ENCODE measurements at places on chromosomes 2 and 18. TPM values are rescaled to one million over a fixed set of nuclear protein-coding genes. Genes with fewer than 3 reads are reported as not detected.

GRCh38 chr2:7694076-7694985, 777.1 kb downstream of the RNF144A start:
- H3K4me1 ChIP-seq = no peaks in the 10 kb centered on the region
- no peak overlapping the region for H3K27ac ChIP-seq
- no peaks in the 10 kb centered on the region for H3K36me3 ChIP-seq
- no peak for DNase-seq
- no peak overlapping the region for H3K4me3 ChIP-seq

DNA sequence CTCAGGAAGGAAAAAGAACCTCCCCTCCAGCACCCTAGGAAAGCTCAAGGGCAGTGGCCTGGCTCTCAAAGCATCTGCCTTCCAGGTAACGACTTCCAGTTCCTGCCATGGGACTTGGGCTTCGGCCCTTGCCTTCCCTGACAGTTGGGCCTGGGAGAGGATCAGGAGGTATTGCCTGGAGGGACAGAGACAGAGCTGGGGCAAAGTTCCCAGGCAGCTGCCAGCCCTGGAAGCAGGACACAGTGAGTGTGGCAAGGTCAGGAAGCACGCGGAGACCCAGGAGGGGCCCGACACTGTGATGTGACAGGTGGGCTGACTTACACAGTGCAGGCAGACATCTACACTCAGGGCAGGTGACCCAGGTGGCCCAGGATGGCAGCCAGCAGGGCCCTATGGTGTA, 87.5 kb upstream of the BOD1L2 start:
- no peak for DNase-seq
- H3K4me3 ChIP-seq = no peak overlapping the region
- H3K27me3 ChIP-seq = no peaks in the 10 kb centered on the region
- H3K27ac ChIP-seq = no peak overlapping the region
- no peaks in the 10 kb centered on the region for H3K36me3 ChIP-seq

Gene SRD5A2
- not detected for total RNA-seq

GRCh38 chr18:44946529-44947113, 265.9 kb downstream of the SETBP1 start:
- DNase-seq = no peak
- no peaks in the 10 kb centered on the region for H3K27me3 ChIP-seq
- no peaks in the 10 kb centered on the region for H3K36me3 ChIP-seq
- H3K27ac ChIP-seq = no peak overlapping the region
- H3K4me1 ChIP-seq = no peaks in the 10 kb centered on the region

- no peak for DNase-seq
- no peak overlapping the region for H3K4me3 ChIP-seq
- H3K27me3 ChIP-seq = no peaks in the 10 kb centered on the region
- no peak overlapping the region for H3K27ac ChIP-seq
- no peaks in the 10 kb centered on the region for H3K36me3 ChIP-seq
- H3K4me1 ChIP-seq = no peaks in the 10 kb centered on the region
Measured at GRCh38 chr2:88429929-88430328, 22.6 kb downstream of the FOXI3 start.

Gene TSGA10
- total RNA-seq = 12.0 TPM

DNA sequence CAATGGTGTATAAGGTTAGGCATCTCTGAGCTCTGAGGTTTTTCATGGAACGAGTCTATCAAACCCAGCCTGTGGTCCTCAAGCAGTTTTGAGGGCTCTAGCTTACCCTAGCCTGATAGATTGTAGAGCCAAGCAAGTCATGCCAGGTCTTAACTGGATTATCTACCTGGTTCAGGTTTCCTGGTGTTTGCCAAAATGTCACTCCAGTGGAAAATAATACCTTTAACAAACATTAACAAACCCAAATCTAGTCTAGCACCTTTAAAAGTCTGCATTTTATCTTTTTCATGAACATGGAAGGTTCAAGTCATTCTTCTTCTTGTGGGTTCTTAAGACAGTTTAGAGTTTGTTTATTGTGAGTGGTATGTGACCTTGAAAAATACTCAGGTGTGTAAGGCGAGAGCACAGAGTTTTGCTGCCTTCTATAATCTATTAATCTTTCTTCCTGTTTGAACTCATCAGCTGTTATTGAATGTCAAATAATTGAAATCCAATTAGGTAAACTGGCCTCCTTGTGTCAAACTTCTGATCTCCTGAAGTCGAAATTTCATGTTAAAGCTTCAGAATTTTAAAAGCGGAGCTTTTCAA, 13.4 kb upstream of the ADGRF3 start:
- no peak for DNase-seq
- H3K4me1 ChIP-seq = no peaks in the 10 kb centered on the region
- H3K27me3 ChIP-seq = no peaks in the 10 kb centered on the region

Gene STPG4
- total RNA-seq = 1.0 TPM

Gene CELF4
- 1.7 TPM for total RNA-seq

- no peak overlapping the region for H3K4me3 ChIP-seq
- no peak for DNase-seq
- H3K36me3 ChIP-seq = no peaks in the 10 kb centered on the region
- no peaks in the 10 kb centered on the region for H3K27me3 ChIP-seq
- no peaks in the 10 kb centered on the region for H3K4me1 ChIP-seq
Measured at GRCh38 chr2:863732-864450, 86.8 kb upstream of the SNTG2 start.

- peak; percentile 5 for DNase-seq
- no peaks in the 10 kb centered on the region for H3K36me3 ChIP-seq
- no peak overlapping the region for H3K27ac ChIP-seq
- H3K4me3 ChIP-seq = no peak overlapping the region
- H3K27me3 ChIP-seq = no peaks in the 10 kb centered on the region
- no peaks in the 10 kb centered on the region for H3K4me1 ChIP-seq
Measured at GRCh38 chr2:71605173-71605641, 151.8 kb downstream of the DYSF start.

Gene SPR
- total RNA-seq = 15.9 TPM

Gene IL18RAP
- 0.29 TPM for total RNA-seq

GRCh38 chr2:143758629-143759330, 629.6 kb downstream of the ARHGAP15 start:
- no peak for DNase-seq
- no peaks in the 10 kb centered on the region for H3K4me1 ChIP-seq
- H3K27me3 ChIP-seq = no peaks in the 10 kb centered on the region
- no peak overlapping the region for H3K4me3 ChIP-seq
- H3K36me3 ChIP-seq = no peaks in the 10 kb centered on the region

Gene FMNL2
- 28.2 TPM for total RNA-seq

DNA sequence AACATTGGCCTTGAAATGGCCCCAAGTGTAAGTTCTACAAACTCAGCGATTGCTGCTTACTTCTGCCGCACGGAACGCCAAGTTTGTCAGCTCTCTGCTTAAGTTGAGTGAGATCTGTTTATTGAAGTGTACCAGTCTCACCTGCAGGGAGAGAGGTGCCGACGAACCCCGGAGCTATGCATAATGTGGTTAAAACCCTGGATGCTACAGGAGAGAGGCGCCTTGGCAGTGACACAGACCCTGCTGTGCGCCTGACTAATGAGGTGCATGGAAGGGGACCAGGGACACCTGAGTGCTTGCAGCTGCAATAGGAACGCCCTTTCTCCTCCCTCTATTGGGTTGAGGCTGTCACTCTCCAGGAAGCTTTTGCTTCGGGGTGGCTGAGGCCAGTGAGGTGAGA, 979 bp downstream of the SLC9A2 start:
- H3K36me3 ChIP-seq = no peaks in the 10 kb centered on the region
- no peak for DNase-seq
- no peak overlapping the region for H3K27ac ChIP-seq

GRCh38 chr2:20040489-20041172, 10.8 kb downstream of the LAPTM4A start:
- no peak for DNase-seq
- H3K27ac ChIP-seq = no peak overlapping the region
- H3K4me1 ChIP-seq = peaks cover 11% of the 10 kb centered on the region
- H3K27me3 ChIP-seq = no peaks in the 10 kb centered on the region
- no peaks in the 10 kb centered on the region for H3K36me3 ChIP-seq

Gene ZSWIM2
- not detected for total RNA-seq

DNA sequence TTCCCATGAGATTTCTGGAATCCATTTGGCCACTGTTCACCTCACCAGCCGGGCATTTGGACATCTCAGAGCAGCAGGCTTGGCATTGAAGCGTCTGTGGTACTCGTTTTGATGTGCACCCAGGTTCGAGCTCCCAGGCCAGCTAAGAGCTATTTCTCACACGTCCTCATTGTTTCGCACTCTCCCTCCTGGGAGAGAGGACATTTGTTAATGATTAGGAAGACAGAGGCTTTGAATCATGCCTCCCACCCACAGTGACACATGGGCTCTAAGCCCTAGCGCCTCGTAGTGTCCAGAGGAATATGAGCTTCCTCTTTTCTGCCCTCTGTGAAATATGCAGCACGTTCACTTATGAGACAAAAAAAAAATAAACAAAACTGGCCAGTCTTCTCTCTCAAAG, 361.8 kb downstream of the RND3 start:
- H3K36me3 ChIP-seq = no peaks in the 10 kb centered on the region
- no peak overlapping the region for H3K27ac ChIP-seq
- H3K27me3 ChIP-seq = no peaks in the 10 kb centered on the region
- H3K4me3 ChIP-seq = no peak overlapping the region
- no peaks in the 10 kb centered on the region for H3K4me1 ChIP-seq

Gene TLX2
- not detected for total RNA-seq

DNA sequence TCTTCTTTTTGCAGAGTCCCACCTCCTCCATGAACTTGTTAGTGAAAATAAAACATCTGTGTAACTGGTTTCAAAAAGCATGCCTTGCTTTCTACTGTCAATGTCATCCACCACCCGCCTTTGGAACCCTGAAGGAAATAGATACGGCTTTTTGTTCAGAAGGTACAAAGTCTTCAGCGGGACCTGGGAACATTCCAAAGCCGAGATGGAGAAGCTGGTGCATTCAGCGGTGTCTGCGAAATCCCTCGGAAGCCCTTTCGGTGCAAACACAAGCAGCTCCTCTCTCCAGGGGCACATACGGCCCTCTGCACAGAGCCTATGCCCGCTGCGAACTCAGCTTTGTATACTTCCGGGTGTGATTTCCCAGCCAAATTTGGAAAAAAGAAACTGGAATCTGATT, 555.8 kb upstream of the SALL3 start:
- H3K27me3 ChIP-seq = no peaks in the 10 kb centered on the region
- no peak overlapping the region for H3K4me3 ChIP-seq
- H3K36me3 ChIP-seq = no peaks in the 10 kb centered on the region
- DNase-seq = no peak
- no peaks in the 10 kb centered on the region for H3K4me1 ChIP-seq

DNA sequence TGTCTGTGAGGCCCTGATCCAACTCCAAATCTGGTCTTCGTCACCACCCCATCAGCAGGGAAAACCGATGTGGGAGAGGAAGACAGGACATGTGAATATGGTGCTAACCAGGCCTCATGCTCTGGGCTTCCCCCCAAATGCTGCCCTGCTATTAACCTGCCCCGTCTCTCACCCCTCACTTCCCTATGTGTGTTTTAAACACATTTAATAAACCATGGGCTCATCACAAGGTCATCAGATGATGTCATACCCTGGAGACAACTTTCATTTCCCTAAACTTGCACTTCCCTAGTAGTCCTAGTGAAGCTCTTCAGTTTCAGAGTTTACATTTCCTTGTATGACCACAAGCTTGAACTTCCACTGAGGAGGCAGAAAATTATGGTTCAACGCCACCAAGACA, 49.9 kb downstream of the CD8B2 start:
- no peaks in the 10 kb centered on the region for H3K4me1 ChIP-seq
- H3K4me3 ChIP-seq = no peak overlapping the region
- no peaks in the 10 kb centered on the region for H3K36me3 ChIP-seq
- no peak for DNase-seq

GRCh38 chr18:46332921-46333341, 228.7 kb downstream of the HAUS1 start:
- no peaks in the 10 kb centered on the region for H3K27me3 ChIP-seq
- H3K4me1 ChIP-seq = peaks cover 12% of the 10 kb centered on the region
- DNase-seq = no peak
- H3K27ac ChIP-seq = no peak overlapping the region

Gene CRYBA2
- not detected for total RNA-seq

Gene PLEKHA3
- 10.5 TPM for total RNA-seq

- peak; percentile 73 for DNase-seq
- no peaks in the 10 kb centered on the region for H3K36me3 ChIP-seq
- H3K27ac ChIP-seq = peak within 1 kb of the TSS; percentile 67
- no peaks in the 10 kb centered on the region for H3K4me1 ChIP-seq
- peak within 1 kb of the TSS; percentile 55 for H3K4me3 ChIP-seq
Measured at GRCh38 chr2:219253753-219254589, at the start of gene TUBA4A. Gene TUBA4A (minus strand): TSS chr2:219253918. CDS start chr2:219253858, 60 bp downstream.

DNA sequence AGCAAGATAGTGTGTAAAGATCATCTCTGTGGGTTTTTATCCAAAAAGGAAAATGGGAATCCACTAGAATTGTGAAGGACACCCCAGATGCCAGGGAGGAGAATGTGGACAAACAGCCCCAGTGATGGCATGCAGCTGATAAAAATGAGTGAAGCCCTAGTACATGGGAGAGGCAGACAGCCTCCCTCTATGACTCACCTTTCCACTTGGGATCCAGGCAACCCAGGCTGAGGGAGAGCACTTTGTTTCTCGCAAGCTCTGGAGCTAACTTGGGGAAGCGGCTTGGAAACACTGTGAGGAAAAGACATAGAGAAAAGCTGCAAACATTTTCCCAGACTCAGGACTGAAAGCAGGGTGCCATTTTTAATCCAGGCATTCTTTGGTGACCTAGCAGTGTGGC, 5.3 kb upstream of the FLACC1 start:
- no peaks in the 10 kb centered on the region for H3K27me3 ChIP-seq
- H3K4me3 ChIP-seq = no peak overlapping the region
- H3K36me3 ChIP-seq = no peaks in the 10 kb centered on the region
- H3K4me1 ChIP-seq = no peaks in the 10 kb centered on the region
- no peak for DNase-seq

Gene LIMS4
- 5.6 TPM for total RNA-seq

DNA sequence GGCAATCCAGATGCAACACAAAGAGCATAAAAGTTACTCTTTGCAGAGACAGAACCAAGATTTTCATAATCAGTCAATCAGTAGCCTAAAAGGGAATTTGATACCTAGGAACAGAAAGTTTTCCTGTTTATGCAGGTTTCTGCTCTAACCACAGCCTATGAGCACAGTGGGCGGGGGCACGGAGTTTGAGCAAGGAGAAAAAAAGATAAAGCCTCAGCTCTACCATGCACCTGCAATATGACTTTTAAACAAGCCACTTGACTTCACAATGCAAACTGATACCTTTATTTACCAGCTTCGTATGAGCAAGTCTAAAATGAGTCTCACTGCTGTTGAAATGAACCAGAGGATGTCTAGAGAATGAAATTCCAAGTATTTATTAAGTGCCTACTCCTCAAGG, 5.6 kb upstream of the LRATD1 start:
- H3K4me1 ChIP-seq = no peaks in the 10 kb centered on the region
- H3K27me3 ChIP-seq = no peaks in the 10 kb centered on the region
- H3K27ac ChIP-seq = no peak overlapping the region
- no peak overlapping the region for H3K4me3 ChIP-seq
- no peak for DNase-seq
